Stimulated activated effector memory CD8-positive, alpha-beta T cell treated with anti-CD3 and anti-CD28 coated beads, Interleukin-12 subunit alpha, Interleukin-12 subunit beta, amount 100 ng/mL, for 72 hours (primary cell): ENCODE measurements at places on chromosomes 6 and 20.

DNA sequence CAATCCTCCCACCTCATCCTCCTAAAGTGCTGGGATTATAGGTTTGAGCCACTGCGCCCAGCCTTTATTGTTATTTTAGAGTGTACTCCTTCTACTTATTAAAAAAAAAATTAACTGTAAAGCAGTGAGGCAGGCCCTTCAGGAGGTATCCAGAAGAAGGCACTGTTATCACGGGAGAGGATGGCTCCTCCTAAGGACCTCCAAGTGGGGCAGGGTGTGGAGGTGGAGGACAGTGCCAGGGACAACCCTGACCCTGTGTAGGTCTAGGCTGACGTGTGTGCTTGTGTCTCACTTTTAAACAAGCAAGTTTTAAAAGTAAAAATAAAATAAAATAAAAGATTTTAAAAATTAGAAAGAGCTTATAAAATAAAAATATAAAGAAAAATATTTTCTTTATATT is 23.7 kb upstream of the TAF4 start:
- no peak for DNase-seq

DNA sequence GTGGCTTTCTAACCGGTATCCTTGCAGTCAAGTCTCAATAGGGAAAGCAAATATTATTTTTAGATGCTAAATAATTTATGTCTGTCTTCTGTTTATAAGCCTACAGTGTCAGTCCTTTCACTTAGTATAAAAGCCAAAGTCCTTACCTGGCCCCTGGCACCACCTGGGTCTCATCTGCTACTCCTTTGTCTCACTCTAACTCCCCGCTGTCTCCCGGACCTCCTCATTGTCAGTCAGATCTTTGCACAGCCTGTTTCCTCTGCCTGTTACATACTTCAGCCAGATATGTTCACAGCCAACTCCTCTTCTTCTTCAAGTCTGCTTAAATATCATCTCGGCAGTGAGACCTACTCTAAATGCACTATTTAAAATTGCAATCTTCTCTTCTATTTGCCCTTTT is 84.2 kb downstream of the THEMIS start:
- no peak for DNase-seq

- DNase-seq: no peak
Measured at GRCh38 chr6:134080171-134080795, 27.9 kb upstream of the SLC2A12 start.

GRCh38 chr6:154478701-154479060 is 31.8 kb downstream of the CNKSR3 start:
- no peak for DNase-seq

DNA sequence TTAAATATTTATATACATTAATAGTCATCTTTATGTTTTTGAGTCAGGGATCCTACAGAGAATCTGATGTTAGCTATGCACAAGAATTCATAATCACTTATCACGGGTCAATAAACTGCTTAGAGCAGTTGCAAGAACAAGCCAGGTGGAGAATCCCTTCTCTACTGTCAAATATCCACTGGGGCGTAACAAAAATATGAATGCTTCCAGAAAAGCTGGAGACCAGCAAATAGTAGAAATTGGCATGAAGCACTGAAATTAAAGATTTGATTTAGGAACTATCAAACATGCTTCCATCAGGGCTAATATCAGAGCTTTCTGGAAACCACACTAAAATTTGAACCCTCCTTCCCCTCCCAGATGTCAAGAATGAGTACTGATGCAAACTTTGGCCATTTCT is 37.3 kb downstream of the ADGRG6 start:
- no peak for DNase-seq
